ENCODE measurements at places on chromosomes 16 and 17.

GRCh38 chr17:17021194-17021863 is 20.9 kb upstream of the MPRIP start:
- DNase-seq: no peak

DNA sequence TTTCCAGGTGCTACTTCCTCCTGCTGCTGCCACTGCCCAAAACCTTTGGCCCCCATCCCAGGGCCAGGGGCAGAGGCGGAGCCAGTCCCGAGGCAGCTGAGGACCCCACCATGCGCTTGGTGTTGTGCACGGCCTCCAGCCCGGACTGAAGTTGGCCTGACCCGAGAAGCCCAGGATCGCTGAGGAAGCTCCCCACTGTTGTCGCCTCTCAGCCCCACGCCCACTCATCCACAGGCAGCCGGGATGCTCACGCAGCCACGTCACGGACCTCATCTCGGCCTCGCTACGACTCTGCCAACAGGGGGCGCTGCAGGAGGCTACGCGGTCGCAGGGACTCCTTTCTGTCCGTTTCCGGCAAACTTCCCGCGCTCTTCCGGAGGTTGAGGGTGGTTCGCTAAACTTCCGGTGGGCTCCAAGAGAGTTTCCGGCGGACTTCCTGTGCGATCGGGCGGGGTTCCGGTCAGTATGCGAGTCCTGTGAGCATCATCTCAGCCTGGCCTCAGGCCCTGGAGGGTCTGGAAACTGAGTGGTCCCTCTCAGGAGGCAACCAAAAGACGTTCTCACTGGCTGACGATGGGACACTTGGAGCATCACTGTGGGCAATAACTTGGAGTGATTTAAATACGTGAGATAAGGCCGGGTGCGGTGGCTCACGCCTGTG is 12.4 kb downstream of the ZG16B start:
- peak; percentile 89 for DNase-seq

DNA sequence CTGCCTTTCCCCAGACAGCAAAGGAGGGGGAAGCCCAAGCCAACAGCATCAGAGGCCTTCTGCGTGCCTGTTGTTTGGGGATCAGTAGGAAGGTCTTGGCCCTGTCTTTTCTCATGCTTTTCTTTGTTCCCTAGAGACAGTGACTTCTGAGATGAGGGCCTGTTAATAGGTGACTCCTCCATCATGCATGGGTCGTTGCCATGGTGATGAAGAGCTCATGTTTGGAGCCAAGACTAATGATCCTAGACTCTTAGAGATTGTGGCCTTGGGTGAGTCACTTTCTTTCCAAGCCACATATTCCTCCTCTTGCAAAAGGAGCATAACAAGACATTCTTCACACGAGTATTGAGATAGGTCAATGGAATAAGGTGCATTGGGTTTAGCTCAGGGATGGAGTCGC is 201.1 kb upstream of the ASIC2 start:
- no peak for DNase-seq

GRCh38 chr17:49358641-49359247 is 3.3 kb downstream of the ZNF652 start:
- DNase-seq: peak; percentile 39

DNA sequence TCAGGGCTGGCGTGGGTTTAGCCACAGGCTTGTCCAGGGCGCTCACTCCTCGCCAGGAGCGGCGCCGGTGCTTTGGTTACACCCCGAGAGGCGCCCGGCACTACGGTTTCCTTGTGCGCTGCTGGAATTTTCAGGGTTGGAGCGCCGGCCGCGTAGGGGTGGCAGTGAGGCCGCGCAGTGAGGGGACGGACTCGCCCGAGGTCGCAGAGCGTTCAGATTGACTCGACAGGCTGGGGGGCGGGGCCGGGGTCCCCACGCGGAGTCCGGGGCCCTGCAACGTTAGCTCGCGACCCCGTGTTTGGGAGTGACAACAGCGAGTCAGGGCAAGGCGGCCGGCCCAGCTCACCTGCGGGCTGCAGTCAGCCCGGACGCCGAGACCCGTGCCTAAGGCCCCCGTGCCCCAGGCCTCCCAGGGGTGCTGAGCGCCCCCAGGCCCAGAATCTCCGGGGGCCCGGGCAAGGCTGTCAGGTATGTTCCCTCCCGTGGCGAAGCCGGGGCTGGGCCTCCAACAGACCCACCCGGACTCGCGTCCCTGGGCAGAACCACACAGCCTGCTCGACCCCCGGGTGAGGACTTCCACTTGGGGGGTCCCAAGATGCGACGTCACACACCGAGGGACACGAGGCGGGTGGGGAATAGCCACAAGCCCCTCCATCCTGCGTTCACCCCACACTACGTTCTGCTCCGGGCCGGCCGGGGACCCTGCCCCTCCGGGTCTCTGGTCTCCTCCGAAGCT is 1.3 kb upstream of the ACTG1 start:
- DNase-seq: peak; percentile 65

- DNase-seq: no peak
Measured at GRCh38 chr17:70190959-70191805, 21.9 kb downstream of the KCNJ2 start.

GRCh38 chr17:73111386-73111785 is 18.9 kb upstream of the SLC39A11 start:
- DNase-seq: no peak

DNA sequence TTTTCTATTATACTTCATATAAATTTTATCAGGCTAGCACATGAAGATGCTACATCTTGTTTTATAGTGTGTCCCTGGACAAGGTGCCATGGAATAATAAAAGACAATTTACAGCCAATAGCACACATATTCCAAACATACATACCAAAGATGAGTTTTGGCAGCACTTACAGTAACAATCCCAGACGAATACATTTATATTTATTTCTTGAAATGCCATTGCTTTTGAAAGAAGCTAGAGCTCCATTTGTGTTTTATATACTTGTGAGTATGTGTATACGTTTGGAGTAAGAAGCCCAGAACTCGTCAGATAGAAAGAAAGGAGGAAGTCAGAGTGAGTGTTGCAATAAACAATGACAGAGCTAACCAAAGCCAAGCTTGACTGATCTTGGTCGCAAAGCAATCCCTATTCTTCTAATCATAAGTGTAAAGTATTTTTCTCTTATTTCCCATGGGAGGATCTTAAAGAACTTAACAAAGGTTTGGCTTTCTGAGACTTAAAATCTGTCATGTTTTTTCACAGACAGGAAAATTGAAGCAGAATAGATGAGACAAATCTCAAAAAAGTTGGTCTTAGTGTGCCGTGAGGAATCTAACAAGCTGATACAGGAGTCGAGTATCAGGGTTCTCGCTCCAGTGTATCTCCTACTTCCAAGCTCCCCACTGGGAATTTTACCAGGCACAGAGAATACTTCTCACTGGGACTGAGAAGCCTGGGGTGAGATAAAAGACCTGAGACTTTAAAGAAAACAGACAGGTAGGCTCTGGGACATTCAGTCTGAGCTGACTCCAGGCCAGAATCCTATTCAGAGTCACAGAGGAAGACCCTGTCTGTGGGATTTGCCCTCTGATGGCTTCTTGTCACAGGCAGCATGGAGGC is 175.4 kb downstream of the AATF start:
- DNase-seq: no peak

DNA sequence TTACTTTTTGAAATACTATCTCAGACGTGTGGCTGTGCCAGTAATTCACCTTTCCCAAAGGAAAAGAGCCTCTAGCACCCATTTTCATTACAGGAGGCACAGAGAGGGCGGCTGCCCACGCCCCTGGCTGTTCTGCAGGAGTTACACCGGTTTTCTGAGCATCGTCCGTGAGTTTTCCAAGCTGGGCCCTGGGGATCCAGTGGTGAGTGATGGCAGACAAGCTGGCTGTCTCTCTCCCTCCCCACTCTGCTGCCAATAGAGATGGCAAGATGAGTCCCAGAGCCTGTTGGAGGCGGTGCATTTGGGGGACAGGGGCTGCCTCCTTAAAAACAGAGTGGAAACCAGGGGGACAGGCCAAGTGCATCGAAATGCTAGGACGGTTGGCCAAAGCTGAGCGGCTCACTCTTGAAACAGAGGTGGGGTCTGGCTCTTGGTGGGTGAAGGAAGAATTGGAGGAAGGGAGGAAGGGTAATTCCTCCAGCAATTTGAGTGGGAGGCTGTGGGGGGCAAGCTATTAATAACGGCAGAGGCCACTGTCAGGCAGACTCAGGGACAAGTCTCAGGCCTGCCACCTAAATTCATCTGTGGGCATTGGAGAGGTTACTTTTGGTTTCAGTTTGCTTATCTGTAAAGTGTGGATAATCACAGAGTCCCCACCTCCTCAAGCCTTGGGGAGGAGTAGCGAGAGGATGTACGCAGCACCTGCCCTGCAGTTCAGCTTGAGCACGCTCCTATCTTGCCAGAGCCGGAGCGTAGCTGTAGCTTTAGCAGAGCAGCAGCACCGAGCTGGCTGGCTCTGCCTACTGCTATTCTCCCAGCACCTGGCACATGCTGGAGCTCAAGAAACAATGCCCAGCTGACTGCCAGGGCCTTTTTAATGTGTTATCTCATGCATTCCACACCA is 7.5 kb upstream of the NOS2 start:
- DNase-seq: peak; percentile 79

DNA sequence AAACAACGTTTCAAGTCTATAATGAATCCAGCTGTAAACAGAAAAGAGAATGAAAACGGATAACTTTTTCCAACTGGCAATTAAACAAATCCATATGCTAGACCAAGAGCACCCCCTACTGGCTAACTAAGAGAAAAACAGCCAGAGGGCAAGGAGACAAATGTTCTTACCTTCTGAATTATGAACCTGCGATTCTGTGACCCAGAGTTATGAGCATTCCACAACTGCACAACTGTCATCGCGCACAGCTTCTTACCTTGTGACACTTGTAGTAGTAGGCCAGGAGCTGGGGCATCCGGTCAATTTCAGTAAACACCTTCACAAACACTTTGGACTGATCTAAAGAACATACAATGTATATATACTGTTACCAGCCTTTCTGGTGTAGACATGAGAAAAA is 18.6 kb downstream of the COG7 start:
- DNase-seq: no peak

DNA sequence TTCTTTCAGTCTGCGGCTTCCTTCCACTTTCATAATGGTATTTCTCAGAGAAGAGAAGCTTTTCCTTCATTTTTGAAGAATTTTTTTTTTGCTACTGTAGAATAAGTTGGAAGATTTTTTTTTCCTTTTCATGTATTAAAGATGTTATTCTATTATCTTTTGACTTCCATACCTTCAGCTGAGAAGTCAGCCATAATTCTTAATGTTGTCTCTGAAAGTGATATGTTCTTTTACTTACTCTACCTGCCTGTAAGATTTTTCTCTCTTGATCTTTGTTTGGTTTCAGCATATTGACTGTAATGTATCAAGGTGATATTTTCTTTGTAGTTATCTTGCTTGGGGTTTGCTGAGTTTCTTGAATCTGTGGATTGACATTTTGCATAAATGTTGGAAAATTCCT is 143.5 kb upstream of the TOX3 start:
- no peak for DNase-seq

DNA sequence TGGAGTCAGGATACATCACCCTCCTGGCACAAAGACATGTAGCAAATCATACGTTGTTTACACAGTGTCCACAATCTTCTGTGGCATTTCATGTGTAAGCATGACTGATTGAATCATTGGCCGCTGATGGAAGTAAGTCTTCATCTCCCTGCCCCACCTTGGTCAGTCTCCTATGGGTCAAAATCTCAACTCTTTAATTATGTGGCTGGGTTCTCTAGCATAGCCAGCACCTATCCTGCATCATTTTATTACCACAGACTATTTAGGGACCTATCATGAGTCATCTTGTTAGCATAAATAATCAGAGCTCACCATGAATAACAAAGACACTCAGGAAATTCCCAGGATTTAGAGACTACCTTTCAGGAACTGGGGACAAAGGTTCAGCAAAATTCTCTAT is 15.9 kb downstream of the TANC2 start:
- DNase-seq: no peak

DNA sequence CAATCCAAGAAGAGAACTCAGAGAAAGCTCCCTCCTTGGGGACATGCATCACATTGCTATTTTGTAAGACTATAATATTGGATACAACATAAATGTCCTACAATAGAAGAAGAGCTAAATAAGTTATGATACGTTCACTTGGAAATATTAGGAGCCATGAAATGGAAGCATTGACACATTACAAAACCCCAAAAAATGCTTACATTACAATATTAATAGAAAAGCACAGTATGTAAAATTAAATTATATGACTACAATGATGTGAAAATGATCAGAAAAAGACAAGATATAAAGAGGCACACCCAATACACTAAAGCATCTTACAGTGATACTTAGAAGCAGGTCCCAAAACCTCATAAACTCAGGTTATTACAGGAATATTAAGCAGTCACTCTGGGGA is 694.1 kb downstream of the TOX3 start:
- DNase-seq: no peak

DNA sequence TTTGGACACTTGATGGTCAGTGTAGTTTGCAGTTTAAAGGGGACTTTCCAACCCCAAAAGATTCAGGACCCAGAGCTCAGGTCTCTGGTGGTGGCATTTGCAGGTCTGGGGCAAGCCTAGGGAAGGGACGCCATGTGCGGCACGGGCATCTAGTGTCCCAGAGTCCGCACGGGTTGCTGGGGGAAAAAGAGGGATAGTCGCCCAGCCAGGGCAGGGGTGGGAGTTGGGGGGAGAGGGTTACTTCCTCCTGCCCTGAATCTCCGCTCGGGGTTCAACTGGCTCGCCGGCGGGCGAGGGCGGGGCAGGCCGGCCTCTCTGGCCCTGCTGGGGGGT is 239 bp upstream of the CA7 start:
- DNase-seq: no peak

DNA sequence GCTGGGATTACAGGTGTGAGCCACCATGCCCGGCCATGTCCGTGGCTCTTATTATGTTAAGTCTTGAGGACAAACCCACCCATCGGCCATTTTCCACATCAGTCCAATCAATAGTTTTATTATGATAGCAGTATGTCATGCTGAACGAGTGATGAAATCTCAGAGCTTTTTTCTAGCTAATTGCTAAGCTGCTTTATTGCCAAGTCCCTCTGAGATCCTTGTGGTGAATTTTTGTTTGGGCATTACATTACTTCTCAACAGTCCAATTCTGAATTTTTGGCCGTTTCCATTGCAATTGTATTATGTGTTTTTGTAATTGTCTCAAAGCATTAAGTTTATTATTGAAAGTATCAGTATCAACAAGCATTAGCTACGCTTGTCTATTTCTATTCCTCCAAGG is 10.9 kb downstream of the RNF112 start:
- no peak for DNase-seq

- peak; percentile 34 for DNase-seq
Measured at GRCh38 chr16:81524382-81524781, 79.8 kb downstream of the CMIP start.

- DNase-seq: peak; percentile 40
Measured at GRCh38 chr16:2148714-2149629, 547 bp downstream of the RAB26 start.

Data from activated CD4-positive, alpha-beta memory T cell treated with anti-CD3 and anti-CD28 coated beads for 36 hours (primary cell).